Adrenal gland (tissue), 19 donors: ENCODE measurements at places on chromosomes 6 and 20.

- no peak for DNase-seq
Observed at GRCh38 chr6:119142637-119143036, 64.2 kb upstream of the FAM184A start.

- DNase-seq, result no peak
Observed at GRCh38 chr6:145277358-145278086, 457.8 kb downstream of the EPM2A start.

DNA sequence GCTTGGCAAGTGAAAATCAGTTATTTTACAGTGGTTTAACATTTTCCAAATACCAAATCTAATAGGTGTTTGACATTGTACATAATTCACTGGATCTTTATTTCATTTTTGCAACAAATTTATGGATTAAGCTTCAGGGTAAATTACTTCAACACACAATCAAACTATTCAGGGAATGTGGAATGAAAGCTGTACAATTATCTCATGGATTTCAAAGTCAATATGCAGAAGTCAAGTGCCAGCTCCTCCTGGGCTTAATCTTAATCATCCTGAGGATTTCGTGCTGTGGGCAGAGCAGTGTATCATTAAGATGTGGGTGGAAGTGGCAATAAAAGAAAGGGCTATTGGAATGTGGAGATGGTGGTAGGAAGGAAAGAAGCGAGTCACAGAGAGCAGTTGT lies 548.8 kb downstream of the COL12A1 start:
- no peak for DNase-seq

- DNase-seq, result no peak
Observed at GRCh38 chr6:46353528-46353927, 137.7 kb downstream of the RCAN2 start.
